ENCODE measurements at places on chromosomes 11 and 22. TPM values are rescaled to one million over a fixed set of nuclear protein-coding genes. Genes with fewer than 3 reads are reported as not detected.

The PATE4 gene
- total RNA-seq = not detected

The OSBP2 gene
- 2.1 TPM for total RNA-seq

The RAG1 gene
- 0.07 TPM for total RNA-seq

The KCNJ1 gene
- total RNA-seq = not detected

The KREMEN1 gene
- 4.2 TPM for total RNA-seq

The MAFF gene
- 6.3 TPM for total RNA-seq

The TFIP11 gene
- total RNA-seq = 44.0 TPM

The GLYATL2 gene
- total RNA-seq = 1.7 TPM

The C22orf42 gene
- total RNA-seq = not detected

The ART5 gene
- not detected for total RNA-seq

The OR10A2 gene
- not detected for total RNA-seq

The C1QTNF6 gene
- 8.6 TPM for total RNA-seq

The CATSPERZ gene
- not detected for total RNA-seq

The SMIM38 gene
- total RNA-seq = 0.88 TPM

The CD3E gene
- total RNA-seq = not detected

The SCGB1A1 gene
- not detected for total RNA-seq

The PPP6R3 gene
- 153 TPM for total RNA-seq

The DDX6 gene
- 229 TPM for total RNA-seq

The RIMBP3C gene
- total RNA-seq = 1.9 TPM

The VSIG10L2 gene
- not detected for total RNA-seq

The KRTAP5-8 gene
- total RNA-seq = not detected

The PAX6 gene
- 33.9 TPM for total RNA-seq

The MS4A15 gene
- not detected for total RNA-seq

The TPBGL gene
- 0.41 TPM for total RNA-seq

Data from A673 (cell line).